H9 (cell line): ENCODE measurements at places on chromosomes 1 and 21.

DNA sequence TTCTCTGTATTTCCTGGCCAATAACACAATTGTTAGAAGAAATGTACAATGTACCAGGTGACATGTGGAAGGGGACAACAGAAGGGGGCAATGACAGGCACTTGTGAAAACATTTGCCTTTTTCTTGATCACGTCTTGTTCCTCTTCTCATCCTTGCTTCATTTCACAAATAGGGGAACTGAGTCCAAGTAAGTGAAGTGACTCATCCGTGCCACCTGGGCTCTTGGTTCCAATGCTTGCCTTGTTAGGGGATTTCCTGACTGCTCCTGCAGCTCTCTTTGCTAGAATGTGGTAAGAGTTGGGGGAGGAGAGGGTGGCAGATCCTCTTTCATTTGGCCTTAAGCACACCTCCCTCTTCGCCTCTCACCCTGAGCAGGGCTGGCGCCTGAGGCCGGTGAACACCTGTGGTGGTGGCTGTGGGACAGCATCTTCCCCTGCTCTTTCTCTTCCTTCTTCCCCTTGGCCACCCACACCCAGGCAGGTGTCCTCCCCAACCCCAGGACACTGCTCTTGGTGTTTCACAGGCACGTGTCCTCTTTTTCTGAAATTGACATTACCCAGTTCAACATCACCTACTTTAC is 2.2 kb upstream of the RHEX start:
- no peak for DNase-seq

- no peak for DNase-seq
These were observed 87.7 kb upstream of the POU3F1 start for GRCh38 chr1:38134294-38134755.

DNA sequence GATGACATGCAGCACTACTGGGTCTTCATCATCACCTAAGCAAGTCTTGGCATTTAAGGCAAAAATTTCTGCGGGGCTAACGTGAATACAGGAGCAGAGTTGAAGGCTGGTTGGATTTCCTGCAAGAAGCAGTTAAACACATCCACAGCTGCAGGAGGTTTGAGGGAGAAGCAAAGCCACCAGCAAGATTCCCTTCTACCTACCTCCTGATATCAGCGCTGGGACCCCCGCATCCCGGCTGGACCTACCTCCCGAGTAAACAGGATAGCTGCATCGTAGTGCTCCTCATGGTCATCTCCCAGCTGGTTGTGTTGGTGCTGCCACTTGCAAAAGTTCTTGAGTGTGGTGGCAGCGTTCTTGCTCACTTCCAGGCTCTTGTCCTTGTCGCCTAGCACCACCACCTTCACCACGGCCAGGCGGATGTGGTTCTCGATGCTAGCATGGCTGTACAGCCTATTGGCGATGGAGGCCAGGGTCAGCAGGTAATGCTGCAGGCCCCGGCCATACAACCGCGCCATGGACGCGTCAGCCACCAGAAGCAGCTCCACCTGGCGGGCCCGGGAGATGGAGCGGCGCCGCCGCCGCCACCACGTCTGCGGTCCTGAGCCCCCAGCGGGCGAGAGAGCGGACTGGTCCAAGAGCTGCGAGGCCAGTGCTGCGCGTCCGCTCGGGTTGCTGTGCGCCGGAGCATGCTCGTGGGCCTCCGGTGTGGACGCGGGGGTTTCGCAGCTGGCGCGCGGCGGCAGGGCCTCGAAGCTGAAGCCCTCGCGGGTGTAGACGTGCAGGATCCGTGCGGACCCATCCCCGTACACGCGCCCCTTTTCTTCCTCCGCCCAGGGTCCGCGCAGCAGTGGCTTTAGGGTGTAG is 1.6 kb downstream of the ADAMTS5 start:
- DNase-seq: peak; percentile 89

DNA sequence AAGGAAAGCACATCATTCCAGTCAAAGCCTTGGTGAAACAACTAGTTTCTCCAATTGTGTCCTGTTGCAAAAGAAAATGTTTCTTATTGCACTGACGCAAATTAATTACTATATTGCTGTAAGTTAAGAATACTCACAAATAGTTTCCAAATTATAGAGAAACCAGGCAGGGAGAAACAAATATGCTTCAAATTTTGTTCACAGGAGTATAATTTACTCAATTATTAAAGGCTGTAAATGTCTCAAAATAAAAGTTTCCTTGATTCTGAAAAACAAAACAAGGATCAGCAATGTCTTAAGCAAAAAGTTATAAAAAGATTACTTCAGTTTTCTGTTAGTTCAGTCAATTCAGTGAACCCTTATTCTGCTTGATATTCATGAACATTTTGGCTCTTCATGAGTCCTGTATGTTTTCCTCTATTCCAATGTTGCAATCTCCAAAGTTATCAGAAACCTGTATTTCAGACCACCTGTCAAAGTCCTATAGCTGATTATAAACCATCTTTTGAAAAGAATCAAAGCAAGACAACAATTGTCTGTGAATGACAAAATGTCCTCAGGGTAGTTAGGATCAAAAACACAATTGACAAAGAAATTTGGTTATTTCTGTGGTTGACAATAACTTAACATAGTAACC is 11.7 kb upstream of the SYPL2 start:
- no peak for DNase-seq

DNA sequence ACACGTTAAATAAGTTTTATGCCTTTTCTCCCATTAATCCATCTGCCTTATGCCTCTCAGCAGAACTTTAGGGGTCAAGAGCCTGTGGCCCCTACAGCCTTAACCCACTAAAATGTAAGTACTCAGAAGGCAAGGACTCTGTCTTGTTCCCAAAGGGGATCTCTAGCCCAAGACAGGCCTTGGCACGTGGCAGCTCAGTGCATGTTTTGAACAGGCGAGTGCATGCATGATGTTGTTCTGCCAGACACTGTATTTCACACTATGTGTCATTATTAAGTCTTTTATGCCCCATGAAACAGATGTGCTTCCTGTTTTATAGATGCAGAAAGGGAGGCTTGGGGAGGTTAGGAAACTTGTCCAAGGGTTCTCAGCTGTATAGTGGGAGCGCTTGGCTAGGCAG is 102.8 kb downstream of the ETS2 start:
- DNase-seq: no peak

GRCh38 chr1:57848406-57848805 is 424.5 kb upstream of the DAB1 start:
- no peak for DNase-seq

DNA sequence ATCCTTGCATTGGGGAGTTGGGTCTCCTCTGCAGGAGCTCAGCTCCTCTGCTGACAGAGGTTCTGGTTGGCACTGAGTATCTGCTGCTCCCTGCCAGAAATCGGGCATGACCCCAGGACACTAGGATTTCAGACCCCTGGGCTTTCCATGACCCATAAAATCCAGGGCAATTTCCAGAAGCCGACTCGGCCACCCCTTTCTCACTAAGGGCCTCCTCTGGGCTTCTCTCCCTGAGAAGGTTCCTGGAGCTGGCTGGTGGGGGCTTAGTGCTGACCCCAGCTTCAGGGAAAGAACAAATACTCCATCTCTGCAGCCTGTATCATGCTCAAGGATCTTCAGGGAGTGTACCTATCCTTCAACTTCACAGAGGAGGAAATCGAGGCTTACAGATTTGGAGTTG is 603.4 kb downstream of the PTPRU start:
- DNase-seq: no peak

DNA sequence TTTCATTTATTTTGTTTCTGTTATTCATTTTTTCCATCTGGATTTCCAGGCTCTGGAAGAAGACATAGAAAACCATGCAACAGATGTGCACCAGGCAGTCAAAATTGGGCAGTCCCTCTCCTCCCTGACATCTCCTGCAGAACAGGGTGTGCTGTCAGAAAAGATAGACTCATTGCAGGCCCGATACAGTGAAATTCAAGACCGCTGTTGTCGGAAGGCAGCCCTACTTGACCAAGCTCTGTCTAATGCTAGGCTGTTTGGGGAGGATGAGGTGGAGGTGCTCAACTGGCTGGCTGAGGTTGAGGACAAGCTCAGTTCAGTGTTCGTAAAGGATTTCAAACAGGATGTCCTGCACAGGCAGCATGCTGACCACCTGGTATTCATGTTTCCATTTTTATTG is 63.5 kb upstream of the BMP8A start:
- DNase-seq: no peak

DNA sequence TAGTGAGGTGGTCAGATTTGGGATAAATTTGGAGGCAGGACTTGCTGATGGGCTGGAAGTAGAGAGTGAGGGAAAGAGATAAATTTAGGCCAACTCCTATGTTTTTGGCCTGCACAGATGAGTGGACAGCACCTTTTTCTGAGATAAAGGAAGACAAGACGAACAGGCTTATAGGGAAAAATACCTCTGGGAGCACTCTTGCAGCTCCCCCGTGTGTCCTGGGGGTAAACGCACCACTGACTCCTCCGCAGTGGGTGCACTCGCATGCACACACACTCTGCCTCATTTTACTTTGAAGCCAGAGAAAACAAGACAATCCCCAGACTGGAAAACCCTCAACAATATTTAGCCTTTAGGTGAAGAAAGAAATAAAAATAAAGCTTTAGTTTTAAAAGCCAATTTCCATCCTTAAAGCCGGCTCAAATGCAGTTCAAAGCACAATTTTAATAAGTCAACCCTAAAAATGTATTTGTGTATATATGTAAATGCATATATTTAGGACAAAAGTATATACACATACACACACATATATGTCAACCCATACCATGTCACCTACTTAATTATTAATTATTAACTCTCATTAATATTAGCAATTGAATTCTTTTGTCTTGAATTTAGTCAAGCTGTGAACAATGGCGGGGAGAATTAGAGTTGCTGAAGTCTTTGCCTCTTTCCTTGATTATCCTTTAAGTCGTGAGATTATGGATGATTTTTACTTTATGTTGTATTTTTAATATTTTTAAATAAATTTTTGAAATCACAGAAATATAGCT is 341.8 kb downstream of the ZNF326 start:
- DNase-seq: no peak

DNA sequence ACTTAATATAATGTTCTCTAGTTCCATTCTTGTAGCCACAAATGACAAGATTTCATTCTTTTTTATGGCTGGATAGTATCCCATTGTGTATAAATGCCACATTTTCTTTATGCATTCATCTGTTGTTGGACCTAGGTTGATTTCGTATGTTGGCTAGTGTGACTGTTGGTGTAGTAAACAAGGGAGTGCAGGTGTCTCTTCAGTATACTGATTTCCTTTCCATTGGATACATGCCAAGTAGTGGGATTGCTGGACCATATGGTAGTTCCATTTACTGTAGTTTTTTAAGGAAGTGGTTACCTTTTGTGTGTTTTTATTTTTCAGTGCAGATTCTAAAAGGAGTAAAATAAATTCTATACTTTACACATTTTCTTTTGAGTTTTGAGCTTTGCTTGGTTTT is 5.7 kb downstream of the PARK7 start:
- no peak for DNase-seq

DNA sequence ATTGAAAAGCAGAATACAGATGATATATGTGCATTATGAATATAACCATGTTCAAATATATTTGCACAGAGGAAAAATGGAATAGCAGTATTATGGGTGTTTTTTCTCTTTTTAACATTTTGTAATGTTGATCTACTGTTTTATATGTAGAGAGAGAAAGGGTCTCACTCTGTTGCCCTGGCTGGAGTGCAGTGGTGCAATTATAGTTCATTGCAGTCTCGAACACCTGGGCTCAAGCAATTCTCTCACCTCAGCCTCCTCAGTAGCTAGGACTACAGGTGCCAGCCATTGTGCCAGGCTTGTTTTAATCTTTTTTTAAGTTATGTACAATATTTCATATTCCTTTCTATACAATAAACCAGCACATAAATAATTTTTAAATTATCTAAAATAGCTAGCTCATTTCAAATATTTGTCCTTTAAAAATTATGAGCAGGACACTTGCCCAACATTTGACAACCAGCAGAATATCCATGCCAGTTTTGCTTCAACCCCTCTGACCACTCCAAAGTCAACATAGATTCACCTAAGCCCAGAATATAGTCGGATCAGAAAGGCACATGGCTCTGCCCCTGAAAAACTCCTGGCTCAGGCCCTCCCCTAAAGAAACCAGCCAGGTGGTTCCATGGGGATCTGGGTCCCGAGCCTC is 29.8 kb downstream of the ZNF281 start:
- DNase-seq: no peak
